ENCODE measurements at places on chromosomes 12 and 14.

DNA sequence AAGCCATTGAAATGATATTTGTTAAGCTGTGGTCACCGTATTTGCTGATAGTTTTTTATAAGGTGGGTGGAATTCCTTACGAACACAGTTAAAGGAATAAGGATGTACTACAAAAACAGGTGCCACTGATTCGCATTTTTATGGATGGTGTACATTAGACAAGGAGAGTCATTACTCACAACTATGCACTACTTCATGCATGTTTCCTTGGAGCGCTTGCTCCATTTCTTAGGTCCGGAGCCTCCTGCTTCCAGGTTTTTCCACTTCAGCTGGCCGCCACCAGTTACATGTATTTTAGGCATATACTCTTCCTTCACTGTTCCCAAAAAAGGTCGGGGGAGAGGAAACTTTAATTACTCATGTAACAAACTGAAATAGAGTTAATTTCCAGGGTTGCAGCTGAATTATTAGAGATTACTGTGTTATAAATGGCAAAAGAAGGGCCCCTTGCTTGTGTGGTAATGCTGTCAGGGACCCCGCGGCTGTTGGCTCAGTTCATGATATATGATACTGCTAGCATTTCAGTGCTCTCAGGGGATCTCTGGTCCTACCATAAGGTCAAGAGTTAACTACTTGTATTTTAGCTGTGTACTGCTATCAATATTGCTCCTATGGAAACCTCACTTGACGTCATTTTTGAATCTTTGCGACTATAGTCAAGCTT lies 454.7 kb downstream of the NPAS3 start:
- peak; percentile 65 for DNase-seq

DNA sequence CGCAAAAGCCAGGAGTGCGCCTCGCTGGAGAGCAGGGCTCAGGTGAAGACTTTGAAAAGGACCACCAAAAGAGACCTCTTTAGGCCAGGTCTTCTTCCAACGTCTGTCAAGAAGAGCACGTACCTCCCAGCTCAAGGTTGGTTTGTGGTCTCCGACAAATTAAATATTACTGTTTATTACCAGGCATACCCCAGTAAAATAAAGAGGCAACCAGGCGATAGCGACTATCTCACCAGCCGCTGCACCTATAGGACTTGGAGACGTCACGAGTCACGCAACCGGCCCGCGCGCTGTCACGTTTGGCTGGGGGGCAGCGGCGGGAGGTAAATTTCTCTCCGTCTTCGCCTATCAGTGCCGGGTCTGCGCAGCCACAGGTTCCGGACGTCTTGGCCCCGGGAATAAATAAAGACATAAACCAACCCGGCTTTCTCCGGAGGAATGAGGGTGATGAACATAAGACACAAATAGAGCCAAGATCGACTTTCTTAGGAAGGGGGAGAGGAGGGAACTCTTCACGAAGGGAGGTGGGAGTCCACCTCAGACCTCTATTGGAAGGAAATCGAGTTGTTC lies 2.0 kb upstream of the TBX5 start:
- no peak for DNase-seq

GRCh38 chr14:20986811-20987210 lies 3.0 kb upstream of the METTL17 start:
- DNase-seq = peak; percentile 98

- no peak for DNase-seq
Measured at GRCh38 chr14:79229383-79229909, 981.9 kb downstream of the DIO2 start.

- DNase-seq = peak; percentile 64
Measured at GRCh38 chr12:116492703-116493324, 66.4 kb upstream of the MAP1LC3B2 start.

DNA sequence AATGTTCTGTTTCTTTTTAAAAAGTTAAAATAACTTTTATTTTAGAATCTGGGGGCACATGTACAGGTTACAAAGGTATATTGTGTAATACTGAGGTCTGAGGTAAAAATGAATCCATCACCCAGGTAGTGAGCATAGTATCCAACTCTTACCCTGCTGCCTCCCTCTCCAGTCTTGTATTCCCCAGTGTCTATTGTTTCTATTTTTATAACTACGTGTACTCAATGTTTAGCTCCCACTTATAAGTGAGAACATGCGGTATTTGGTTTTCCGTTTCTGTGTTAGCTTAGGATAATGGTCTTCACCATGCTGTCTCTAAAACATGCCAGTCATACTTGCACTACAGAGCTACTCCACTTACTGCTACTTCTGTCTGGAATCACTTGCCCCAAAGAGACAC lies 8.4 kb downstream of the FBXO33 start:
- no peak for DNase-seq

- DNase-seq = no peak
Measured at GRCh38 chr12:42484996-42485395, 104.5 kb downstream of the PRICKLE1 start.

DNA sequence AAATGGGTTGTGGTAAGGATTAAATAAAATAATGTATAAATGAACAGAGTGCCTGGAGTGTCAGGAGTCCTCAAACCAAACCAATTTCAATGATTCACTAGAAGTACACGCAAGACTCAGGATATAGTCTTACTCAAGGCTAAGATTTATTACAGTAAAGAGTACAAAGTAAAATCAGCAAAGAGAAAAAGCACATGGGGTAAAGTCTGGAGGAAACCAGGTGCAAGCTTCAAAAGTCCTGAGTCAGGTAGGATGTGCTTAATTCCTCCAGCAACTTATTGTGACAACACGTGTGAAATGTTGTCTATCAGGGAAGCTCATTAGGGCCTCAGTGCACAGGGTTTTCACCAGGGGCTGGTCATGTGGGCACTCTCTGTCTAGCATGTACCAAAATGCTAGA lies 105.8 kb upstream of the NAP1L1 start:
- no peak for DNase-seq

GRCh38 chr12:95003921-95004272 lies 400 bp upstream of the NDUFA12 start:
- no peak for DNase-seq

GRCh38 chr14:68689511-68689910 lies 103.4 kb downstream of the ZFP36L1 start:
- DNase-seq = no peak

GRCh38 chr12:110699591-110700445 lies 10.9 kb upstream of the HVCN1 start:
- no peak for DNase-seq

GRCh38 chr14:77498984-77499527 lies 440 bp upstream of the ISM2 start:
- DNase-seq = no peak

- DNase-seq = no peak
Measured at GRCh38 chr14:73780896-73781295, 66.7 kb upstream of the PNMA1 start.

- DNase-seq = no peak
Measured at GRCh38 chr14:105076296-105076804, 11.1 kb upstream of the GPR132 start.

DNA sequence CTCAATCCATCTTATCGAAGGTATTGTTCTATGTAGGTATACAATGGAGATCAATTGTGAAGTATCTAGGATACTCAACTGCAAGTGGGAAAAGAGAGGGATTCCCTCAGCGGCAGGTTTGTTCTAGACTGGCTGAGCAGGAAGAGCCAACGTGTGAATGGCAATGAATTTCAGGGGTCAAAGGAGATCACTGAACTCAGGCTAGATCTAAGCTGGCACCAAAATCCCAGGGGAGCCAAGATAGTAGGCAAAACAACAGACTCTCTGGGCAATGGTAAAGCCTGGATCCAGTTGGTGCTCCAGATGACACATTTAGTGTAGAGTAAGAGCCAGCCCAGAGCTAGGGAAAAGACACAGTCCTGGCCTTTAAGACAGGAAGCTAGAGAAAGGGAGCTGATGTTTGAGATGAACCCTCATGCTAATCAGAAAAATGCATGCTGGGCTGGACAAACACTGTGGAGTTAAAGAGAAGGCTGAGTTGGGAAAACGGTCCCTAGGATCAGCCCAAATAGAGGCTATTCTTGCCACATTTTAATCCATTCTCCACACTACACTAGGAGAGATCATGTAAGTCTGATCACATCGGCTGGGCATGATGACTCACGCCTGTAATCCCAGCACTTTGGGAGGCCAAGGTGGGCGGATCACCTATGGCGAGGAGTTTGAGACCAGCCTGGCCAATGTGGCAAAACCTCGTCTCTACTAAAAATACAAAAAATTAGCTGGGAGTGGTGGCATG lies 45.6 kb downstream of the EFCAB11 start:
- no peak for DNase-seq

DNA sequence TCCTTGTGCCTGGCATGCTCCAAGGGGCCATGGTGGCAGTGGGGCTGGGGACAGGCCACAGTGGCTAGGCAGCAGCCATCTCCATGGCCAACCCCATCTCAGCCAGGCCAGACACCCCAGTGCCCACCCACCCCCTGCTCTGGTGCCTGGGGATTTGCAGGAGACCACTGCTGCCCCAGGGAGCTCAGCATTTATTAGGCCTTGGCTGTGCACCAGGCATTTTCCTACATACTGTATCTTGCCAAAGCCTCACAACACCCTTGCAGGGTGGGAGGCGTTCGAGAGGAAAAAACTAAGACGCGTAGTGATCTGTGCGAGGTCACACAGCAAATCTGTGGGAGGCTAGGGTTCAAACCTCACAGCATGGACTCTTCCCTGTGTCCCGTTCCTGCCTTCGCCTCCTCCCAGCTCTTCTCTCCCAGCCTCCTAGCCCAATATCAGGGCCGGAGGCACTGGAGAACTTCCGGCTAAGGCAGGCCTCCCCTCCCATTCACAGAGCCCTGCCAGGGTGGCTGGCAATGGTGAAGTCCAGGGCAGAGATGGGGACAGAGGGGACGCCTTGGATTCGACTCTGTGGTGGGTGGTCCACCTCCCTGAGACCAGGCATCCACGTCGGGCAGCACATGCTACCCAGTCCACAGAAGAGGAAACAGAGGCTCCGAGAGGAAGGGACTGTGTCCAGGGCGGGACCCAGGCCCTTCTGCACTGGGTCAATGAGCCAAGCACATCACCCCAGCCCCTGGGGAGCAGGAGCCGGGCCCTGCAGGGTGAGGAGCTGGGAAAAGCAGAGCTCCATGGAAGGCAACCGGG lies 57.4 kb downstream of the FAM222A start:
- DNase-seq = no peak

GRCh38 chr14:102805941-102806340 lies 28.7 kb downstream of the TRAF3 start:
- DNase-seq = no peak

- DNase-seq = no peak
Measured at GRCh38 chr12:119334430-119335170, at the start of gene CCDC60. CCDC60 (plus strand) TSS chr12:119334729; CDS start chr12:119335177, 448 bp downstream.

- peak; percentile 18 for DNase-seq
Measured at GRCh38 chr14:49851813-49852212, 775 bp downstream of the NEMF start.

DNA sequence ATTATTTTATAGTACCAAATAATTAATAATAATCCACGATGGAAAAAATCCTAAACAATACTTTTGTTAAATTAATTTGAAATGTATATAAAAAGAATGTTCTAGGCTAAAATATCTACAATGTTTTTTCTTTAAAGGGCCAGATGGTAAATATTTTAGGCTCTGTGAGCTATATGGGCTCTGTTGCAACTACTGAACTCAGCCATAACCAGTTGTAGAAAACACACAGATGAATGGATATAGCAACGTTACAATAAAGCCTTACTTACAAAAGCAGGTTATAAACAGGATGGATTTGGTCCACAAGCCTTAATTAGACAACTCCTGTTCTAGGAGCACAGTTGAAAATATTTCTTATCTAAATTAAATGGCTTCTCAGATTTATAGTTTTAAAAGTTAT lies 245.2 kb downstream of the KCNC2 start:
- DNase-seq = no peak
